ENCODE measurements at places on chromosomes 16 and 17.

DNA sequence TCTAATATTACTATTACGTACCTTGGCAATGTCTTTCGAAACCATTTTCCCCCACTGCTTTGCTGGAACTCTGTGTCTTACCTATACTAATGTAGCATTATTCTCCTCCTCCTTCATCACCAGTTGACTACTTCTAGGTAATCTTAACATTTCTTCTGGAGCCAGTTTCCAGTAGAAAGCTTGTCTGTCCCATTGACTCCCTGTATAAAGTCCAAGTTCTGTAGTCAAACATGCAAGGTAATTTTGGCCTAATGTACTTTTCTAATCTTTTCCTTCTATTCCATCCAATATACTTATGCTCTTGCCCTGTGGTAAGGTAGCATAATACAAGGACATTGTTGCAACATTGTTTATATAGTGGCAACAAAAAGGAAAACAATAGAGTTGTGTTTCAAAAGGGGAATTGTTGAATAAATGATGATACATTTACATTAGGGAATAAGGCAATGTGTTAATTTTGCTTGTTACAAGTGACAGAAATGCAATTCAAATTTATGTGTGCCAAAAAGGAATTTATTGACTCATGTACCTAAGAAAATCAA lies 27.9 kb downstream of the OMG start:
- DNase-seq: no peak

DNA sequence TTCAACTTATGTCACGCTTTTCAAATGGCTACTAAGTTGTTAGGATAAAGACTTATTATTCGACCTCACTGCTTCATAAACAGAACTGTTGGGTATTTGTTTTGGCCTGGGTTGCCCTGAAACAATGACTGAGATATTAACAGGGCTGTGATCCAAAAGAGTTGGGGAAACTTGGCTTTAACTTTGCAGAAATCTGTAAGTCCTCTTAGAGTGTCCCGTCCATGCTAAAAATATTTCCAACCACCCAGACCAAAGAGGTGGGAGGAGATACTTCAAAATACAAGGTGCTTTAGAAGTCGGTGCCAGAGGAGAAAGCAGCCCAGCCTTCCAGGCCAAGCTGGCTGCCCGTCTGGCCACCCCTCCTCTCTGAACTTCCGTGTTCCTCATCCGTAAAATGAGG lies 16.1 kb upstream of the SPATA32 start:
- DNase-seq: no peak

- DNase-seq: no peak
These were observed 51.6 kb downstream of the KANSL1 start for GRCh38 chr17:46141645-46142044.

DNA sequence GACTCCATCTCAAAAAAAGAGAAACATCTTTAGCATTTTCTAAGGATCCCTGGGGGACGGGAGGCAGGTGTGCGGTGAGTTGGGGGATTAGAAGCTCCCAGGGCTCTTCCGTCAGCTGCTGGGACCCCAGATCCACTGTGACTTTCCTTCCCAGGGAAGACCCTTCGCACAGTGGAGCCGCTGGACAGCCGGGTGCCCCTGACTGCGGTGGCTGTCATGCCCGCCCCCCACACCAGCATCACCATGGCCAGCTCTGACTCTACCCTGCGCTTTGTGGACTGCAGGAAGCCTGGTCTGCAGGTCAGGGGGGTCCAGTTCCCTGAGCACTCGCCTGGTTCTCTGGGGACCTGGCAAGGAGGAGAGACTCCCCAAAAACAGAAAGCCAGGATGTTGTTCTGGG lies 7.3 kb upstream of the SERPINF2 start:
- no peak for DNase-seq

DNA sequence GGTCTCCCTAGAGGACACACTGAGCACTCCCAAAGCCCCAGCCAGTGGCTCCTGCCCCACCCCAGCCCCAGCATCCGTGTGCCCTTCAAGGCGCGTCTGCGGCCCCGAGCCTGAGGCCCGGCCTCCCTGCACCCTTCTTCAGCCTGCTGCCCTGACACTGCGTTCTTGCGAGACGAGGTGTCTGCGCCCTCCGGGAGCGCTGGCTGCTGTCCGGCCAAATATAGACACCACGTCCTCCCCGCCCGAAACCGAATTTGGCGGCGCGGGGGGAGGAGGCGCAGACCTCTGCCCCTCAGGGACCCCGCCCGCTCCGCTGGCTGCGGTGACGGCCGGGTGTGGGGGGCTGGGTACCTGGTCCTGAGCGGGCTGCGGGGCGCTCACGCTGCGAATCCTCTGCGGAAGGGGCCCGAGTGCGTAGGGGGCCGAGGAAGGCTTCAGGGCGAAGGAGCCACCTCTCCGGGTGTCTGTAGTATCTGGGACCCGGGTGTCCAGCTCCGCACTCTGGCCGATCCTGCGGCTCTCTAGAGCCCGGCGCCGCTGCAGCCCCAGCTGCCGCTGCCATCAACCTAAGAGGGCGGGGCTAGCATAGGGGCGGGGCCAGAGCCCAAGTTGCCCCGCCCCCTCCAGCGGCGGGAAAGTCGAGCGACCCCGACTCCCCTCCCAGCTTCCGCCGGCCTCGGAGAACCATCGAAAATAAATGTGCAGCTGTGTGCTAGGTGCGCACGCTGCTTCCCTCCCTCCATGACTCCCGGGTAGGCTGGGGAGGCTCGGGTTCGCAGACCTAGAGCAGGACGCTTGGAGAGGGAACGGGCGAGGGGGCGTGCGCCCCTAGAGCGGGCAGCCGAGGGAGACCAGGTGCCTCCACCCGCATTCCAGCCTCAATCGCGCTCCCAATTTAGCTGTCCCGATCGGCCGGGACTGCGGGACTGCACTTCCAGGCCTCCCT lies at the start of gene CORO6:
Gene CORO6, minus strand, starts transcription at position 576 of the 946 bp plus-strand sequence. CDS start 1,491 bp downstream, outside the sequence.
- DNase-seq: peak; percentile 71

GRCh38 chr17:19013806-19014627 lies 9.5 kb upstream of the FAM83G start:
- DNase-seq: no peak
